Fibroblast of villous mesenchyme (primary cell): ENCODE measurements at places on chromosomes 16 and 17. TPM values are rescaled to one million over a fixed set of nuclear protein-coding genes. Genes with fewer than 3 reads are reported as not detected.

GRCh38 chr16:15644267-15644961 is 1.5 kb upstream of the MARF1 start:
- DNase-seq = peak; percentile 33

GRCh38 chr16:21526923-21527807 is 72.2 kb upstream of the METTL9 start:
- DNase-seq = no peak

DNA sequence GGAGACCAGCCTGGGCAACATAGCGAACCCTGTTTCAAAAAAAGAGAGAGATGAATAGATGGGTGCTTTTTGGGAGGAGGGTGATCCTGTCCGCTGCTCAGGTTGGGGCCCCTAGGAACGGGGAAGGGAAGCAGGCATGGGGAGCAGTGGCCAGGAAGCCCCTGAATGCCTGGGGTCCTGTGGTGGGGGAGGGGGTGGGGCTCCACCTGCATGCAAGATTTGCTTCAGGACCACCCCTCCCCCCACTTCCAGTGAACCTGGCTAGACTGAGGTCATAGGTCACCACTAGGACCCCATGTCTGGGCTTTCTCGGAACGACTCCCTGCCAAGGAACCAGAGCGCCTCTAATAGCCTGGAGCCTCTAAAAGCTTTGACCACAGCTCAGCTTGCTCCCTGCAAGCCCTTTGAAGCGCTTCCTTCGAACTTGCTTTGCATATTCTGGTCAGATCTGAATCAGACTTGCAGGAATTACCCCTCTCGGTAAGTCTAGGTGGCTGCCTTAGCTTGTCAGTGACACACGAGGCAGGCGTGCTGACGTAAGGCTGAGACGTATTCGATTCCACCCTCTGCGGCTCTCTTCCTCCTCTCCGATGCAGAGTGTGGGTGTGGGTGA is 3.7 kb downstream of the SOCS3 start:
- peak; percentile 90 for DNase-seq

The CCL17 gene
- total RNA-seq = not detected in 2 replicates

The SLC16A13 gene
- 1.3 TPM in 2 replicates for total RNA-seq

- DNase-seq = no peak
These were observed 4.8 kb downstream of the NARF start for GRCh38 chr17:82463391-82463790.

DNA sequence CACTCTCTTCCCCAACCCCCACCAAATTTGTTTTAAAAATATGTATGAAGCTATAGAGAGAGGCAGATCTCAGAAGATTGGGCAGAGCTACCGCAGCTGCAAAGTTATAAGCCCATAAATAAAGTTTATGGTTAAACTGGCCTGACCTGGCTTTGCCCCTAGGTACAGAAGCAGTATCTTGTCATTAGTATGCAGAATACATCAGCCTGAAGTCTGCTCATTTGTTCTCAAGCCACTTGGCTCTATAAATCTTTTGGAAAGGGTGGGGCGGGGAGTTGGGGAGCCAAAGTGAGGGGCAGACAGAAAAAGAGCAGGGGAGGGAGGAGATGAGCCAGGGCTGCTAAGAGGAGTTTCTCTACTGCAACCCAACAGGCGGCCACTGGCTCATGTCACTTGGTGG is 113.2 kb downstream of the SOX9 start:
- DNase-seq = peak; percentile 44

The GPR142 gene
- not detected in 2 replicates for total RNA-seq

GRCh38 chr17:43545383-43545632 is 832 bp downstream of the ETV4 start:
- DNase-seq = peak; percentile 40

The SLC2A4 gene
- total RNA-seq = under 0.01 TPM in 1 of 2 replicates, not detected in the other

The CMTR2 gene
- total RNA-seq = 35.1 and 42.7 TPM in 2 replicates

GRCh38 chr17:48025904-48026501 is 11.6 kb downstream of the COPZ2 start:
- DNase-seq = no peak

- DNase-seq = no peak
These were observed 24.8 kb downstream of the GINS2 start for GRCh38 chr16:85663891-85664321.

GRCh38 chr17:8060274-8060673 is 21.4 kb downstream of the ALOX15B start:
- DNase-seq = peak; percentile 72
